ENCODE measurements at places on chromosomes 1 and 21.

DNA sequence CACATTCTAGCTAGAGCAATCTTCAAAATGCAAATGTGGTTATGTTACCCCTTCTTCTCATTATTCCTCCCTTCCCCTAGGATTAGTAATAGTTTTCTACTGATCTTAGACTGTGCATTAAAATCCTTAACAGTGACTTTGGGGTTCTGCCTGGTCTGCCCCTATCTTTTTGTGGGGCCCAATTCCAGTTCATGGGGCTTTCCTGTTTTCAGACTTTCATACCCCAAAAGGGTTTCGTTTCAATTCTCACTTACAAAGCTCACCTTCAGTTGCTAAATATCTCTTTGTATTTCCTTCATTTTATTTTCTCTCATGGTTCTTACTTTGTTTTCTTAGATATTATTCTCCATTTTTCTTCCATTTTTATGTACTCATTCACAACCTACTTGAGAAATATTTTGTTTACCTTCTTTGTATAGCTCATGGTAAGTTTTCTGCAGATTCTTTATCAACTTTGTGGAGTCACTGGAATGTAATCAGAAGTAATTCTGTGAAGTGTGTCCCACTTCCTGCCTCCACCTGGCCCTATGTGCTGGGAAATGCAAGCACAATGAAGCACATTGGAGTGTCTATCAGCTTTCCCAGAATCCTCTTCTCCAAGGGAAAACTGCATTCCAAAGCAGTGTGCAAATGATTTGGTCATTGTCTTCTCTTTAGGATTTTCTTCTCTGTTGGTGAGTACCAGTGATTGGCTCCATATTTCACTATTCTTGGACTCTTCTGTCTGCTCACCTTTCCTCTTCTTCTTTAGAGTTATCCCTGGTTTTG lies 350.2 kb downstream of the ZNF326 start:
- no peak for DNase-seq

DNA sequence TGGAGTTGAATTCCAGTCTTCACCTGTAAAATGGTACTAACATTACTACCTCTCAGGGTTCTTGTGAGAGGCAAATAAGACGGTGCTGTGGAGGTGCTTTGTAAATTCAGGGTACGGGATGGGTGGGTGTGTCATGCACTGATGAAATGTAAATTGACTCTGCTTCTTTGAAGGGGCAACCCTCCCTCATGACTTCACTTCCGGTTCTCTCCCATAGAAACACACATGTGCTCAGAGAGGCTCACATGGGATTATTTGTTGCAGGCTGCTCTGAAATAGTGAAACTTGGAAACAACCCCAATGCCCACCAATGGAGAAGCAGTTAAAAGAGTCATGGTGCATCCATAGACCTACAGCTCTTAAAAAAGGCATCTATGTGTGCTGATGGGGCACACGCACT lies 44.9 kb upstream of the SCMH1 start:
- peak; percentile 20 for DNase-seq

DNA sequence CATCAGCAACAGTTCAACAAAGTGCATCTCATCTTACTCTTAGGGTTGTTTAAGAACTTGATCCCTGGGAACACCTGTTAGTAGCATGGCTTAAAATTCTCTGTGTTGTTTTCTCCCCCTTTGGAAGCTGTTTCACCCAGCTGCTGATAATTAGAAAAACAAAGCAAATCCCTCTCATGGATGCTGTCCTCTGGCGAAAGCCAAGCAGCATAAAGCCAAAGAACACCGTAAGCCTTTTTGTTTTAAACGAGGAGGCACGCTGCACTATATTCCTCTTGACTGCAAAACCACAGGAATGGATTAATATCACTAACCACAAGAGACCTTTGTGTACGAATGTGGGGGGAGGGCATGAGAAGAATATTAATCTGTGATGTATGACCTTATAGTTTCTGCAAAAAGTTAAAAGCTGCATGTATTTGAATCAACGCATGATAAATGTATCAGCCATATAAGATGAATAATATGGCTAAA lies 923.2 kb downstream of the LTN1 start:
- DNase-seq = peak; percentile 63

GRCh38 chr1:182185136-182185535 lies 123.6 kb upstream of the ZNF648 start:
- no peak for DNase-seq

- DNase-seq = no peak
These were observed 315.8 kb upstream of the KAZN start for GRCh38 chr1:14282707-14283106.

DNA sequence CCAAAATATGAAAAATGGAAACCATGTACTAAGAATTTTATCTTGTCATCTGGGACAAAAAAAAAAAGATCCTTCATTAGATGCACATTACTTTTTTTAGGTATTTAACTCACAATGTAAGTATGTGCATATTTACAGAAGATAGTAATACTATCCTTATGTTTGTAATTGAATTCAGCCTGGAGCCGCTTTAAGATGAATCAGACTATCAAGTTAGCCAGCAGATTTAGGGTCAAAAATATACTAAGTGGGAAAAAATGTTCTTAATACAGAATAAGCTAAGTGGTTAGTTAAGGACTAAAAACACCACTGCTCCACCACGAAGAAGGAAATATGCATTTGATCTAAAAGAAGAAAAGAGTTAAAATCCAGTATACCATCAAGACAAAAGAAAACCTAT lies 49.1 kb downstream of the DSCAM start:
- peak; percentile 82 for DNase-seq
